Kidney (tissue), 22 donors: ENCODE measurements at places on chromosomes 4 and X. TPM values are rescaled to one million over a fixed set of nuclear protein-coding genes. Genes with fewer than 3 reads are reported as not detected.

DNA sequence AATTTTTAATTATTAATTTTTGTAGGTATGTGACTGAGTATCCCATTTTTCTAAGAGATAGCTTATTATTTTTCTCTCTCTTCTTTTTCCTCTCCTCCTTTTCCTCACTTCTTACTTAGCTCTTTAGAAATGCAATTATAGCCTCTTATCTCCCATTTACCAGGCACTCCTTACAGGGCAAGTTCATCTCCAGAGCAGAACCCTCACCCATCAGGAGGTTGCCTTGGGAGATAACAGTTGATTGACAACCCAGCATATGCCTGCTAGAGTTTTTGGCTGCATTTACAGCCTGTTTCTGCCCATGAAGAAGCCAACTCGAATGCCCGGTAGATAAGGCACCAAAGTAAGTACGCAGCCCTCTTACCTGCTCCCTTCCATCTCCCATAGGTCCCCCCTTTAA is 572.9 kb upstream of the ZFP42 start:
- DNase-seq = no peak

DNA sequence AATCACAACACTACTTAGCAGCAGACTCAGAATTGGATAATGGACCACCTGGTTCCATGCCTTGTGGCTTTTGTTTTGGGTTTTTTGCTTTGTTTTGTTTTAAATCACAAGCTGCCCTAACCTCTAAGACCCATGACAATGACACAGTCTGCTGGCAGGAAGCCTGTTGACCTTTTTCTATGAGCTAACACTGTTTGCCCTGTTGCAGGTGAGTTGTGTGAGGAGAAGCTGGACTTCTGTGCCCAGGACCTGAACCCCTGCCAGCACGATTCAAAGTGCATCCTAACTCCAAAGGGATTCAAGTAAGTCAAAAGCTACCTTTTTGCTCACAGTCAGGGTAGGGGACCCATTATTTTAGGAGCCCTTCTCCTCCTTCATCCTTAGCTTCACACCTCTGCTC is 110.8 kb upstream of the PACRGL start:
- DNase-seq = no peak

GRCh38 chr4:70589785-70590184 is 2.3 kb upstream of the AMBN start:
- DNase-seq = no peak

DNA sequence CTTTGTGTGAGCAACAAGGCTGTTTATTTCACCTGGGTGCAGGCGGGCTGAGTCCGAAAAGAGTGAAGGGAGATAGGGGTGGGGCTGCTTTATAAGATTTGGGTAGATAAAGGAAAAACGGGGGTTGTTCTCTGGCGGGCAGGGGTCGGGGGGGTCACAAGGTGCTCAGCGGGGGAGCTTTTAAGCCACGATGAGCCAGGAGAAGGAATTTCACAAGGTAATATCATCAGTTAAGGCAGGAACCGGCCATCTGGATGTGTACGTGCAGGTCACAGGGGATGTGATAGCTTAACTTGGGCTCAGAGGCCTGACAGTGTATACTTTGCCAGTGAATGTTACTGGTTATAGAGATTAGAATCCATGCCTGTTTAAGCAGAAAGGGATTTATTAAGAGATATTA is 19.7 kb upstream of the SPCS3 start:
- DNase-seq = no peak

- no peak for DNase-seq
Measured at GRCh38 chr4:8913858-8914460, 42.3 kb upstream of the HMX1 start.

DNA sequence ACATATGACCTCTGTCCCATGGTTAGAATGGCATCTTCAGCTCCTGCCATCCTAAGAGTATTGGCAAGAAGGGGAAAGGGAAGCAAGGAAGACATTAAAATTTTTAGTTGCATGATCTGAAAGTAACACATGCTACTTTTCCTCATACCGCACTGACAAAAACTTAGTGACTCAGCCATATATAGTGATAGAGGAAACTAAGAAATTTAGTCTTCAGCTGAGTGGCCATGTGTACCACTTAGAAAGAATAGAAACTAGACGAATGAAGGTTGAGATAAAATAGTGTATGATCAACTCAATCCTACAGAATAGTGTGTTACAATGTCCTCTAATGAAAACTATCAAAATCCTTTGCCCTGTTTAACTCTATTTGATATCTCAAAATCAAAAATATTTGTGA is 164.1 kb downstream of the PPP3CA start:
- no peak for DNase-seq

DNA sequence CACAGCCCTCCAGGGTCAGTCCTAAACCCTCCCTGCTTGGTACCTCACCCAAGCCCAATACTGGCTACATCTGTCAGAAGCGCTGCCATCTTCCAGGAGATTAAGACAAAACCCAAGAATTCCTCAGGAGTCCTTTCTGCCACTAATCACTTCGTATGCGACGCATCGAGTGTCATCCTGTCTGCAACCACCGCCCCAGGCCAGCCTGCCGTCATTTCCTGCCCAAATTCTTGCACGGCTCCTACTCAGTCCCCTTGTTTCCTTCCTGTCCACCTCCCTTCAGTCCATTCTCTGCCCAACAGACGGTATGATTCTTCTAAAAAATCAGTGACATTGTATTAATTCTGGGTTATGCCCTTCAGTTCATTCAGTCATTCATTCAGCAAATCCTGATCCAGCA is 113.6 kb downstream of the NFKB1 start:
- no peak for DNase-seq

Gene RAB40A
- not detected for polyA plus RNA-seq

Gene GPRIN3
- polyA plus RNA-seq = 2.2 TPM
